CD8-positive, alpha-beta T cell (primary cell): ENCODE measurements at places on chromosomes 4 and X. TPM values are rescaled to one million over a fixed set of nuclear protein-coding genes. Genes with fewer than 3 reads are reported as not detected.

GRCh38 chr4:118587946-118588345 lies 97.2 kb upstream of the METTL14 start:
- no peak for DNase-seq

- DNase-seq = no peak
Observed at GRCh38 chrX:25600776-25601175, 537.4 kb upstream of the MAGEB18 start.

The CSAG3 gene
- not detected for total RNA-seq

DNA sequence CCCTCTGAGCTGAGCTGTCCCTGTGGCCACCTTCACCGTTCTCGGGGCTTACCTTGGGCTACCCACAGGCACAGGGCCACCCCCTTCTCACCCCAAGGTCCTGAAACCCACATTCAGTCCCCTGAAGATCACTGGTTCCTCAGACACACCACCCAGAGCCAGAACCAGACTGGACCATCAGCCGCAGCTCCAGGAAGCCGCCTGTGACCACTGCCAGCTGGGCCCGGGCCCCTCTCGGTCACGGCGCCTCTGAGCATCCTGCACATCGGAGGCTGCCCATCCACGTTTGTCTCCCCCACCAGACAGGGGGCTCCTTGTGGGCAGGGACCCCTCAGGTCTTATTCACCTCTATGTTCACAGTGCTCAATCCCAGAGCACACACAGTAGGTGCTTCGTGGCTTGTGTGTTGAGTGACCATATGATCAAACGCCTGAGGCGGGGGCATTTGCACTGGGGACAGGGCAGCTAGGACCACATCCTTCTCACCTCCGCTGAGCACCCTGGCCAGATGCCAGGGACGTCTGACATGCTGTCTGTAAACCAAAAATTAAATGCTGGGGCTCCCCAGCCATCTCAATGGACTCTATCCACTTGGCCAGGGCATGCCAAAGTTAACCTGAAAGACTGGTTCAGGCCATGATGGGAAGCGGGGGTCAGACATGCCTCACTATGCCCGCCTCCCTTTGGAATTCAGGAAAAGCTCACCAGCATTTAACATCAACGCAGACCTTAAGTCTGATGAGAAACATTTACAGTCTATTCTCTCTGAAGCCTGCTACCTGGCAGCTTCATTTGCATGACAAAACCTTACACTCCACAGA lies 109.4 kb upstream of the AFAP1 start:
- no peak for DNase-seq

The SSX1 gene
- not detected for total RNA-seq

The COMMD8 gene
- 6.3 TPM for total RNA-seq

DNA sequence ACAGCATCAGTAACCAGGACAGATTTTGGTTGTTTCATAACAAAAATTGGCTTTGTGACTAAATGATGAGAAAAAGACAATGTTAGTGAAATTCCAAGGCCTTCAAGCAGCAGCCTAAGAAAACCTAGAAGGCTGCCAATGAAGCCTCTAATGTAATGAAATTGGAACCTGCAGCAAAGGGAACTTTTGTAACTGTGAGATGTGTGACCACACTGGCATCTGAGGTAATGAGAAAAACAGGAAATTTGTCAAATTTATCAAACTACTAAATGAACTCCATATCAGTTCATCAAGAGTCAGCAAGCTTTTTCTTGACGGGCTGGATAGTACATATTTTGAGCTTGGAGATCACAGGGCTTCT lies 30.4 kb upstream of the EMCN start:
- no peak for DNase-seq

The ZAR1 gene
- not detected for total RNA-seq

The IQCM gene
- not detected for total RNA-seq

The ZNF330 gene
- total RNA-seq = 44.9 TPM

The IL9R gene
- 2.0 TPM for total RNA-seq
